T-cell (primary cell): ENCODE measurements at places on chromosomes 16 and 17.

GRCh38 chr16:57009643-57010170 lies 20.4 kb downstream of the NLRC5 start:
- DNase-seq = no peak

- no peak for DNase-seq
These were observed 14.9 kb downstream of the CEP112 start for GRCh38 chr17:66177048-66177447.

- peak; percentile 47 for DNase-seq
These were observed 296.2 kb downstream of the SEC14L1 start for GRCh38 chr17:77437017-77437416.

GRCh38 chr16:58037365-58038057 lies 12.0 kb downstream of the MMP15 start:
- DNase-seq = no peak

DNA sequence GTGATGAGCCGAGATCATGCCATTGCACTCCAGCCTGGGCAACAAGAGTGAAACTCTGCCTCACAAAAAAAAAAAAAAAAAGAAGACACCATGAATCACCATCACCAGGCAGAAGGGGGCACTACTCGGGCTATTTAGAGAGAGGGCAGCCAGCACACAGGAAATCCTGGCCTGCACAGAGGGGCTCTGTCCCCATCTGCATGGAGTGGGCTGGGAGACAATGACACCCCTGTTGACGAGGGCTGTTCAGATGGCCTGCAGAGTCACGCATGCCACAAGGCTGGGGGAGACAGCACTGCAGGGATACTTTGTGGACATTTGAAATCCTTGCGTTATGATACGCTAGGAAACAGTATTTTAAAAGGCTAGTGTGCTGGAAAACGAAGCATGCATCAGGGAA lies 48.3 kb downstream of the CUEDC1 start:
- DNase-seq = no peak

DNA sequence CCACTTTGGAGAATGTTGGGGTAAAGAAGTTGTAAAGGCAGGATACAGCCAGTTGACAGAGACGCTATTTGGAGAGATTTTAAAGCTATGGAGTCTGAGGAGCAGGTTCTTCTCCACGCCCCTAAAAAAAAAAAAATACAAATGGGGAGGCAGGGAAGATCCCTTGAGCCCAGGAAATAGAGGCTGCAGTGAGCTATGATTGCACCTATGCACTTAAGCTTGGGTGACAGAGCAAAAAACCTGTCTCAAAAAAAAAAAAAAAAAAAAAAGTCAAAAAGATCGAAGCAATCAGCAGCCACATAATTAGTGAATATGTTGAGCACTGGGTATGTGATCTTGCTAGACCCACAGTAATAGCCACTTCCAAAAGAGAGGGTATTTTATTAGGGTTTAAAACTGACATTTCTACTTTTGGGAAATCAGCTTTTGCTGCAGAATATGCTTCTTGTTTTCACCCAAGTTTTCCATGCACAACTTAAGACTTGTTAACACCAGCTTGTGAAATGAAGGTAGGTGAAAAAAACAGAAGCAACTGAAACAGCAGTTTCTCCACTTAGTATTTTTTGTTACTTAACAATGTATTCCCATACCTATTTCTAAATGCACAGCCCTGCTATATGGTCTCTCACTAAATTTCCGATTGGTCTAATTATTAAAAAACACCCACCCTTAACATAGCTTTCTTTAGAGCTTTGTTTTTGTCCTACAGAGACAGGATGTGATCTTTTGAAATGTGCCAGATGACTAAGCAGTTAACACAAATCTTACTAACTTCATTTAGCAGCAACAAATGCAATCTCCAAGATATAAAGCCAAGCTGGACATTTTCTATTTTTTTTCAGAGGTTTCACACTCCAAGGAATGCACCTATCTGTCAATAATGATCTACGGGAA lies 2.5 kb upstream of the ARL6IP1 start:
- DNase-seq = no peak

DNA sequence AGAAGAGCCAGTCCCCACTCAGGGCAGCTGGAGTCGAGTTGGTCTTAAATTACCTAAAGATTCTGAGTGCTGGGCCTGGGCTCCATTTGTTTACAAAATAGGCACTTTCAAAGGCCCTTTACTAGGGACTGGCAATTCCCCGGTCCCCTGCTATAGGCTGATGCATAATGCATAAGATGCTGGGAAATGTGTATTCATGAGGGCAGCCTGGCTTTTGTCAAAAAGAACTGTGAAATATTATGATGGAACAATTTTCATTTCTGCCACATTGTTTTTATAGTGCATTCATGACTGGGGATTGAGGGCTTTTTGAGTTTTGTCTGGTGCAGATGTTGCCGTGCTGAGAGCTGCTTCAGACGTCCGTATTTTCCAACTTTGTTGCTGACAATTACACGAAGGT lies 617.0 kb upstream of the CDH5 start:
- no peak for DNase-seq

DNA sequence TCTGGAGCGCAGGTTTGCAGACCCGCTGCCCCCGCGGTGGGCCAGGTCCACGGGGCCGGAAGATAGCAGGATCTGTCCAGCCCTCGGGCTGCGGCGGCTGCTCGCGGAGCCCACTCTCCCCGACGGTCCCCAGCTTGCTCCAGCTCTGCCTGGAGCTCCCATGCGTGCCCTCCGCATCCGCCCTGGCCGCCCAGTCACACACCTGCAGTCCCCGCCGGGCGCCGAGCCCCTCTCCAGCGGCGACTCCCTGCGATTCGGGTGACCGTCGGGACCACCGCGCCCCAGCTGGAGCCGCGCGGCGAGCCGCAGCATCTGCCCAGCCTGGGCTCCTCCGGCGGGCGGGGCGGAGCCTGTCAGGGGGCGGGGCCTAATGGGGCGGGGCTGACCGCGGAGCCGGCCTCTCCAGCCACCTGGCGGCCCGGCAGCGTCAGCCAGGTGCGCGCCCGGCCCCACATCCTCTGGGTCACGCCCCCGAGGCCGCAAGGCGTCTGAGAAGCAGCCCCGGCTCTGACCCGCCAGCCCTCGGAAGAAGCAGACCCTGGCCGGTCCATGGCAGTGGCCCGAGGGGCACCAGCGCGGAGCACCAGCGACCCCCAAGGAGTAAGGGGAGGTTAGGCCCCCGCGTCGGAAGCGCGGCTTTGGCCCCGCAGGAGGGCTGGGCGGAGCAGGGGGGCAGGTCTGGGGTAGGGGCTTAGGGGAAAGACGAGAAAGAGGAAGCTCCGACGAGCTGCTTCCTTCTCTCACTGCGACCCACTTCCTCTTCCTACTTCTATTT lies at the start of gene PIK3R5:
Gene PIK3R5, minus strand, starts transcription at position 314 of the 775 bp plus-strand sequence. CDS start 54,213 bp downstream, outside the sequence.
- peak; percentile 86 for DNase-seq

DNA sequence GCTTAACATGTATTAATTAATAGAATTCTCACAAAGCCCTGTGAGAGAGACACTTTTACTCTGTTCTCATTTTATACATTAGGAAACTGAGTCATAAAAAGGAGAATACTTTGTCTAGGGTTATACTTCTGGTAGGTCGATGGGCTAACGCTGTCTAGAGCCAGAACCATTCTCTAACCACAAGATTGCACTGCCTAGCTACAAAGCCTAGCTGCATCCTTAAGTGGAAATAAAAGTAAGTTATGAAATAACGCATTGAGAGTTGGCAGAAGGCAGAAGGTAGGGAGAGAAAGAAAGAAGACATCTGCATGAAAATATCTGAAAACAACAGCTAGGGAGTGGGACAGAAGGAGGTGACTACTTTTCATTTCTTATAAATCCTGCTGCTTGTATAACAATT lies 33.2 kb downstream of the IRX6 start:
- DNase-seq = no peak

GRCh38 chr17:77834170-77835115 lies 124.1 kb upstream of the TNRC6C start:
- DNase-seq = peak; percentile 67

GRCh38 chr16:53235851-53236250 lies 181.1 kb downstream of the CHD9 start:
- no peak for DNase-seq

DNA sequence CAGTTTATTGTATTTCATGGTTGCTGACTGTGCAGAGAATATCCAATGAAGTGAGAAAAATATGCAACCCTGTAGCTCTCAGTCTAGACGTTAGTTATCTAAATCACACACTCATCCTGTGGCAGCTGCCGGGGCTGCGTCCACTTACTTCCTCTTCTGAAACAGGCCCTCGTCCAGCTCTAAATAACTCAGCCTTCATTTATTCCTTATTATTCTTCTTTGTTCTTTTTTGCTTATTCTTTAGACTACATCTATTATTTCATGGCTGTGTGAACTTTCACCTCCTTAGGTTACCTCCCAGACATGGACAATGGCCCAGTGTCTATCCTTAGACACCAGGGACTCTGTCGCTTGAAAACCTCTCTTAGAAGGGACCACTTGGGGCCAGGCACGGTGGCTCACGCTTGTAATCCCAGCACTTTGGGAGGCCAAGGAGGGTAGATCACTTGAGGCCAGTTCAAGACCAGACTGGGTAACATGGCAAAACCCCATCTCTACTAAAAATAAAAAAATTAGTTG lies 3.4 kb upstream of the THUMPD1 start:
- DNase-seq = no peak

DNA sequence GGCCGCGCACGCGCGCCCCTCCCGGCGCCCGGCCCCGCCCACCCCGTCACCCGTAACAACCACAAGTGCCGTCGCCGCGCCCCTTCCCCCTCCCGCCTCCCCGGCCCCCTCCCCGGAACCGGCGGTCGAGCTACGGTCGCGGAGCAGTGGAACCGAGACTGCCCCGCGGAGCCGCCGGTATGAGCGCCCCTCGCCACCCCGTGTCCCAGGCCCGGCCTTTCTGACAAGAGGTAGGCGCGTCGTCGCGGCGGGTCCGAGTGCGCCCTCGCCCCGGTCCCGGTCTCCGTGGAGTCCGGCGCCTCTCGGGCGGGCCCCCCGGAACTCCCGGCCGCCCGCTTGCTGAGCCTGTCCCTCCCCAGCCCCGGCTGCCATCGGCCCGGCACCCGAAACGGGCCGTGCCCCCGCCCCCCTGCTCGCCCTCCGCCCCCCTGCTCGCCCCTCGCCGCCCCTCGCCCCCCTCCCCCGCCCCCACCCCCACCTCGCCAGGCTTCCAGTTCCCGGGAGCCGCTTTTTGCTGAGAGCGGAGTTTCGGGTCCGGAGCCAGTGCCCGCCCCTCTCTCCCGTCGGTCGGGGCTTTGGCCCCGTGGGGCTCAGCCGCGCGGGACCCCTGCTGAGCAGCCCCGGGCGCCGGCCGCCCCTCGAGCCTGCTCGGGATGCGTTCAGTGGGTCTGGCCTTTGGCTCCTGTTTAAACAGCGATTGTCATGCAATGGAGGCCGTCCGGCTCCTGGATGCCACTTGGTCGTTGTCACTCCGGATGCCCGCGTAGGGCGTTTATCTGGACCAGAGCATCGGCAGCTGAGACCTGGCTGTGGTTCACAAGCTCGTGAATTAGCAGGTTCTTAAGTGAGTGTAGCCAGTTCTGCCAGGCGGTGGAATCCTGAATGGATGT lies at the start of gene SEC14L1:
Gene SEC14L1, plus strand, starts transcription at position 92 of the 890 bp plus-strand sequence. CDS start 2,628 bp downstream, outside the sequence.
- DNase-seq = peak; percentile 9
